Fibroblast of skin of right biceps (primary cell): ENCODE measurements at places on chromosomes 7 and 10.

DNA sequence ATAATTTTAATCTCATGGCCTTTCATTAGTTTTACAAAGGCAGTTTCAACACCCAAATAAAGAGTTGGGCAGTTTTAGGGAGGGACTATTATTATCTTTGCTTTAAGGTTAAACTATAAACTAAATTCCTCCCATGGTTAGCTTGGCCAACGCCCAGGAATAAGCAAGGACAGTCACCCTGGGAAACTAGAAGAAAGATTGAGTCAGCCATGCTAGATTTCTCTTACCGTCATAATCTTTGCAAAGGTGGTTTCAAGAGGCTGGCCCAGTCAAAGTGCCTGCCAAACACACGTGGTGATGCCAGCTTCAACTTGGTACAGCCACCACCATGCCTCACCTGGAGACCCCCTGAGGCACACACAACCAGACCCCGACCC lies 317.4 kb upstream of the SP8 start:
- DNase-seq = no peak

DNA sequence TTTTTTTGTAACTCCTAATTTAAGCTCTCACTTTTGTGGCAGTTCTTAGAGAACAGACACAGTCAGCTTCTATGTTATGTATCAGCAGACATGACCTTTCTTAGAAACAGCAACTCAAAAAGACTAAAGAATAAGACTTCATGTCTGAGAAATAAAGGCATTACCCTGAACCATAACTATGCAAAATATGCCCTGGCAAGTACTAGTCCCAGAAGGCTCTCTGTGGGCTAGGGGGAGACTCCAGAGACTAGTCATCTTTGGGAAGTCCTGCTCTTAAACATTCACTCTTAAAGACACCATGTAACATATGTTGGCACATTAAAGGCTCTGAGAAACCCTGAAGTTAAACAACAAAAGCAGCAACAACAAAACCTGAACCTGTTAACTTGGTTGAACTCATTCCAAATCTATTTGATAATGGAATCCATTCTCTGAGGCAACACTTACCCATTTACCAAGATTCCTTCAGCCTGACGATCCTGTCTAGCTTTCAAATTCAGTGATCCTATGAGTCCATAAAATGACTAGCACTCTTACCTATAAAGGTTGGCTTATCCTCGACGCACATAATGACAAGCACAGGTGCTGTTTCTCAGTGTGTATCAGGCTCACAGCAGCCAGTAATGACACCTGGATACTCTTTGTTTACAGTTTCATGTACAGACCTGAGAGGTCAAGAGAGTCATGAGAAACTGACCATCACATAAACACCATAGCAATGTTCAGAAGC lies 62.3 kb downstream of the OSBPL3 start:
- DNase-seq = peak; percentile 87

DNA sequence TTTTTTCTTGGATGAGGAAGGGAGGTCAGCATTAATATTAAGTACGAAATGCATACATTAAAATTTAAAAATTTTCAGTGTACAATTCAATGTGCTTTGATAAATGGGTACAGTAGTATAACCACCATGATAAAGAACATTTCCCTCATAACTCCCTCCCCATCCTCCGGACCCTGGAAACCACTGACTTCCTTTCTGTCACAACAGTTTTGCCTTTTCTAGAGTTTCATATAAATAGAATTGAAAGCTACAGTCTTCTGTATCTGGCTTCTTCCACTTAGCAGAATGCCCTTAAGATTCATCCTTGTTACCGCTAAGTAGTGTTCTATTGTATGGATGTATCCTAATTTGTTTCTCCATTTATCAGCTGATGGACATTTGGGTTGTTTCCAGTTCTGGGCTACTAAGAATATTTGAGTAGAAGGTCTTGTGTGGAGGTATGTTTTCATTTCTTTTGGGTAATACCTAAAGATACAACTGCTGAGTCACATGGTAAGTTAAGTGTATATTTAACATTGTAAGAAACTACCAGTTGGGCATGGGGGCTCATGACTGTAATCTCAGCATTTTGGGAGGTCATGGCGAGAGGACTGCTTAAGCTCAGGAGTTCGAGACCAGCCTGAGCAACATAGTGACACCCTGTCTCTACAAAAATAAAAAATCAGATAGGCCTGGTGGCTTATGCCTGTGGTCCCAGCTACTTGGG lies 30.8 kb downstream of the ABI1 start:
- DNase-seq = no peak

- DNase-seq = peak; percentile 49
These were observed 58.1 kb downstream of the UNCX start for GRCh38 chr7:1290679-1291356.

GRCh38 chr10:121368347-121369025 lies 229.8 kb downstream of the FGFR2 start:
- DNase-seq = no peak

DNA sequence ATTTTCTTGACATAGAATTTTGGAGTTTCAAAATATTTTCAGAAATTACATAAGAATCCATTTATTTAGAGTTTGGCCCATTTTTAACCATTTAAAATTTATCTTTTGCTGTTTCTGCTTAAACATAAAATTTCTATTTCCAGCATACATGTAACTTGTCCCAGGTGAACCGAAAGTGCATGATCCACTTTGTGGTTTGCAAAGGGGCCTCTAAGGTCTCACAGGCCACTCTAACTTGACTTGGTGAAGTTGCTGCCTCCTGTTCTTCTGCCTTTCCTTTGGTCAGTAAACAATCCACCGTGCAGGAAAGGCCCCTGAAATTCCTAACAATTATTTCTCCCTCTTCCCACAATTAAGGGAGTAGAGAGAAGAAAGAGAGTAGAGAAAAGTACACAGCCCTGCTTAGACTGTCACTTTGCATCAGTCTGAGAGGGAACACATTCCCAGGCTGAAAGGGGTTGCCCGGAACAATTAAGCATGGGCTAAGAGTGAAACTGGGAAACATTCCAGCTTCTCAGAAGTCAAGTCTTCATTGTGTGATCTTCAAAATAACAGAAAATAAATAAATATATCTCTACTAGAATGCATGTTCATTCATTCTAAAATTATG lies 79.5 kb upstream of the SEMA3A start:
- no peak for DNase-seq

GRCh38 chr10:21022821-21023220 lies 125.7 kb upstream of the NEBL start:
- no peak for DNase-seq

GRCh38 chr10:131254859-131255252 lies 56.7 kb downstream of the TCERG1L start:
- no peak for DNase-seq

- no peak for DNase-seq
These were observed 64.4 kb downstream of the SAMD9 start for GRCh38 chr7:93053209-93053948.

GRCh38 chr10:22810643-22811465 lies 96.5 kb upstream of the PIP4K2A start:
- DNase-seq = peak; percentile 26

DNA sequence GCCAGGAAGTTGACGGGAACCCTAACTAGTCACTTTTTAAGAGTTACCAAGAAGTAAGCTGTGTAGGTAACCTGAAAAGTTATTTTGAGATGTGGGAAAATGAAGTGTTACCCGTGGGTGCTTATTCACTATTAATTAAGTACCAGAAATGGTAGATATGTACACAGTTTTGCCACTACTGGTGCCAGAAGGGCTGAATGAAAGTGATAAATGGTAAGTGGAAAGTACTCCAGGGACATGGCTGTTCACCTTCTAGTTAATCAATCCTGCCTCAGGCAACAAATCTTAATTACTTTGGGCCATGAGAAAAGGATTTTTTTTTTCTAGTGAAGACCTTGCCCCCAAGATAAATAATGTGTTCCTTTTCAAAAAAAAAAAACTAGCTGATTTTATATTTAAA lies 15.8 kb downstream of the NET1 start:
- no peak for DNase-seq

- peak; percentile 44 for DNase-seq
These were observed 216.9 kb downstream of the POLR1F start for GRCh38 chr7:19491821-19492452.

DNA sequence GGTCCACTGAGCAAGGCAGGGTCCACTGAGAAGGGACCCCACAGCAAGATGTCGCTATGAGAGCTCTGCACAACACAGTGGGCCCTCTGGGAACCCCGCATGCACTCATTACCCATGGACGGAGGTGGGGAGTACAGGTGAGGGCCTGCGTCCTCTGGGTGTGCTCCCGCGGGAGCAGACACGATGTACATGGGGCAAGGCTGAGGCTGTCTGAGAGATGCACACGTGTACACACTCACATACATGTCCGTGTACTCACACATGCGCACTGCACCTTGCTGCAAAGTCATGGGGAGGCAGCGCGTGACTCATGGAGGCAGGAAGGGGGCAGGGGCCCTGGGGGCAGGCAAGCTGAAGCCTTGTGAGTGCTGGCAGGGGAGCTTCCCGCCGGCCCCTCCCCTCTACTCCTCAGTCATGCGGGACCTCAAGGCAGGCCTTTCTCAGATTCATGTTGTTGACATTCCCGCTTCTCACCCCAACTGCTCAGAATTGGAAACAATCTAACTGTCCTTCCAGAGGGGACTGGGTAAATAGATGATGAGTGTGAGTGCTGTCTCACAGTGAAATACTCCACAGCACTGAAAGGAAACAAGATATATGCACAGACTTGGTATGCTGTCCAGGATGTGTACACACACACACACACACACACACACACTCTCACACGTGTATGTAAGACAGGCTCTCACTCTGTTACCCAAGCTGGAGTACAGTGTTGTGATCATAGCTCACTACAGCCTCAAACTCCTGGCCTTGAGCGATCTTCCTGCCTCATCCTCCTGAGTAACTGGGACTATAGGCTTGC lies 40.0 kb downstream of the GOLGA7B start:
- peak; percentile 86 for DNase-seq

- DNase-seq = peak; percentile 75
These were observed 1.2 kb downstream of the JAZF1 start for GRCh38 chr7:28179120-28180030.

- DNase-seq = peak; percentile 44
These were observed 58.9 kb downstream of the SH2D4B start for GRCh38 chr10:80596391-80597257.

DNA sequence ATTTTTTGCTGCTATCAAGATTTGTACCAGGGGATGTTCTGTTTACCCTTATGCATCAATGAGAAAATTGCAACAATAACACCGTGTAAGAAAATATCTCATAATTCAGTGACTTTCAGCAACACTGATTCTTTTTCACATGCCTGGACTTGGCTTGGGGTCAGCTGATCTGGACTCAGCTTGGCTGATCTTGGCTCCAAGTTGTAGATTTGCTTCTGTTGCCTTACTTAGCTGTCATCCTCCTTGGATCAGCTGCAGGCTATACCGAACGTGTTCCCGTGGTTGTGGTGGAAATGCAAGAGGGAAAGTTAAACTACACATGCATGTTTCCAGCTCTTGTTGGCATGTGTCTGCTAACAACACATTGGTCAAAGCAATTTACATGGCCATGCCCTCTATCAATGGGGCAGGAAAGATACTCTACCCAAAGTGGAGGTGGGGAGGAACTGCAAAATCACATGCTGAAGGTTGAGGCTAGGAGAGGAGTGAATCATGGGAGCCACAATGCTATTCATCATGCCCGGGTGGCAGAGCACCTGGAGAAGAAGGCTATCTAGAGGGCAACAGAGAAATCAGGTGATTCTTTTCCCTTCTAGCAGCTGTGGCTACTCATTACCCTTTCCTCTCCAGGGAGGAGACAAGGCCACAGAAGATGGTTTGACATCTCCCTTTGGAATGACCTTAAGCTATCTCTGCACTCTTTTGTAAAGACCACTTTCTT lies 1276.3 kb upstream of the AUTS2 start:
- no peak for DNase-seq

- DNase-seq = no peak
These were observed 634.7 kb downstream of the ARL4A start for GRCh38 chr7:13322126-13322525.

GRCh38 chr7:85426487-85426960 lies 239.7 kb upstream of the SEMA3D start:
- DNase-seq = no peak

- DNase-seq = no peak
These were observed 171.9 kb upstream of the LRRN3 start for GRCh38 chr7:110918949-110919548.
